ENCODE measurements at places on chromosomes 5 and 9.

- DNase-seq: no peak
These were observed 2.6 kb upstream of the HABP4 start for GRCh38 chr9:96447406-96447805.

DNA sequence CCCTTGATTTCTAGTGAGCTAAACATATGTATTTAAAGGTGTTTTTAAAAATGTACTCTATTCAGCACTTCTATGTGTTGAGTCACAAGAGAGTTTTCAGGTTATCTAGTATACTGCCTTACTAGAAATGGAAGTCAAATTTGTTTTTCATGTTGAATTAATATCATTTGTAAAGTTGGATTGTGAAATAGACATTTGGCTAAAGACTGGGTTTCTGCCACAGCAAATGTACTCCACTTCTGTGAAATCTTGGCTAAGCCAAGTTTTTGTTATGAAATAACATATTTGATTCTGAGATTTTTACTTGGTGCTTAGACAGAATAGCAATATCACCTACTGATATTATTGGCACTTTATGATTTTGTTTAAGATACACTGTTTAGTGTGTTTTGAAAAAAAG lies 106.0 kb downstream of the CWC27 start:
- DNase-seq: no peak

DNA sequence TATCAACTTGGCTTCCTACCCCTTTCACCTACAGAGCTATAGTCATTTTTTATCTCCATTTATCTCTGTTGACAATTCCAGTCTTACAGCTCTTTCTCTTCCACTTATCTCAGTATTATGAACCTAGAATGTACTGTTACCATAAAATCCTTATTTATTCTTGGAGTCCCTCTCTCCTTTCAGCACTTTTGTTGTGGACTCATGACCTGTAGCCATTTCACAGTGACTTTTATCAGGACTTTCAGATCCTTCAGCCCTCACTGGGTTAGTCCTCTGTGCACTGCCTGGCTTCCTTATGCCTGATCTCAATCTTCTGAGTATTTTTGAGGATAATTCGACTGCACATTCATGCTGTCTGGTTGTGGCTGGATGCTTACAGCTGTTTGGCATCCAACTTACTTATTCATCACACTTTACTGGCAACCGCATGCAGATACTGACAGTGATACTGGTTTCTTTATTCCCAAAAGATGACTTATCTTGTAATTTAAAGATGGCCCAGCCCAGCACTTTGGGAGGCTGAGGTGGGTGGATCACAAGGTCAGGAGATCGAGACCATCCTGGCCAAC lies 293.3 kb downstream of the MAN2A1 start:
- DNase-seq: no peak

DNA sequence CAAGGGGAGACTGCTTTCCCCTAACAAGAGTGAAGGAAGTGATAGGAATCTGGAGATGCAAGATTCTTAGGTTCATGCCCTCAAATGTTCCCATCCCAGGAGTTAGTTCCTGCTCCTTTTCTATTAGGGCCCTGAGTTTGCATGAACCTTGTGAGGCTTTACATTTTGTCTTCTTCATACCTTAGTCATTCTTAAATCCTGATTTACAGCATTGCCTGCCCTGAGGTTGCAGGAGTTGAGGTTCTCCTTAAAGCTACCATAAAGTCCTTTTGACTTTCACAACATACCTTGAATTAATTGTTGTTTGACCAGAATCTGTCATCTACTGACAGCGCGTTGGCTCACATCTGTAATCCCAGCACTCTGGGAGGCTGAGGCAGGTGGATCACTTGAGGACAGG lies 151.5 kb upstream of the ABCA1 start:
- DNase-seq: no peak

- DNase-seq: peak; percentile 45
These were observed 154.9 kb upstream of the VLDLR start for GRCh38 chr9:2466703-2467102.

DNA sequence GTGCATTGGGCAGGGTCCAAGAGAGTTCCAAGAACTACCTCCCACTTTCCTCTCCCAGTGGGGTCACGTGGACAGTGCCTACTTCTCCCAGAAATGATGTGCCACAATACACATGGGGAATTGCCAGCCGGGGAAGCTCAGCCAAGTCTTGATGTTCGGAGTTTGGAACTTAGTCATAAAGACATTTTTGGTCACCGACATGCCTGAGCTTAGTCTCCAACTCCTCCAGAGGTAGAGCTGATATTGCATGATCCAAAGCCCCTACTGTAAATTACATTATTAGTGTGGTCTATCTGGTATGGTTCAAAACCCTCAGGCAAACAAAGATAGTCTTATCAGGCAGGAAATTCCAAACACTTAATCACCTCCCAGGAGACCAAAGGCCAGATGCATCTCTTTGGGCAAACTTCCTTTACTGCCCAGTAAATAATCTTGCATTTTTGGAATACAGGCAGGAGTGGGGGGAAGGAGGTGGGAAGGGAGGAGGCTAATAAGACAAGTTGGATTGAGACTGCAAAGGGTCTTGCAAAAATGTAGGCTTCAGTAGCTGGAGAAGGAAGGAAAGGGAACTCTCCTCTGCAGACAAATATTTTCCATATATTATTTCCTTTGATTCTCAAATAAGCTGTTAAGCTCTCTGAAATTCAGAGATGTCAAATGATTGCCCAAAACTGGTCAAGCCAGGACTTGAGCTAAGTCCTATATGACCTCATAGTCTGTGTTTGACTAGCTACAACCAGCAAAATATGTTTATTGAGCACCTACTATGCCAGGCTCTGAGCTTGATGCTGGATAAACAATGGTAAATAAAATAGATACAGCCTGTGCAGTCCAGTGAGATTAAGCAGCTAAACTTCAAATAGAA lies 99.4 kb downstream of the DRD1 start:
- DNase-seq: no peak

- no peak for DNase-seq
These were observed 85.6 kb upstream of the SLC44A1 start for GRCh38 chr9:105158898-105159297.

GRCh38 chr5:50667023-50667652 lies 701 bp downstream of the PARP8 start:
- no peak for DNase-seq

DNA sequence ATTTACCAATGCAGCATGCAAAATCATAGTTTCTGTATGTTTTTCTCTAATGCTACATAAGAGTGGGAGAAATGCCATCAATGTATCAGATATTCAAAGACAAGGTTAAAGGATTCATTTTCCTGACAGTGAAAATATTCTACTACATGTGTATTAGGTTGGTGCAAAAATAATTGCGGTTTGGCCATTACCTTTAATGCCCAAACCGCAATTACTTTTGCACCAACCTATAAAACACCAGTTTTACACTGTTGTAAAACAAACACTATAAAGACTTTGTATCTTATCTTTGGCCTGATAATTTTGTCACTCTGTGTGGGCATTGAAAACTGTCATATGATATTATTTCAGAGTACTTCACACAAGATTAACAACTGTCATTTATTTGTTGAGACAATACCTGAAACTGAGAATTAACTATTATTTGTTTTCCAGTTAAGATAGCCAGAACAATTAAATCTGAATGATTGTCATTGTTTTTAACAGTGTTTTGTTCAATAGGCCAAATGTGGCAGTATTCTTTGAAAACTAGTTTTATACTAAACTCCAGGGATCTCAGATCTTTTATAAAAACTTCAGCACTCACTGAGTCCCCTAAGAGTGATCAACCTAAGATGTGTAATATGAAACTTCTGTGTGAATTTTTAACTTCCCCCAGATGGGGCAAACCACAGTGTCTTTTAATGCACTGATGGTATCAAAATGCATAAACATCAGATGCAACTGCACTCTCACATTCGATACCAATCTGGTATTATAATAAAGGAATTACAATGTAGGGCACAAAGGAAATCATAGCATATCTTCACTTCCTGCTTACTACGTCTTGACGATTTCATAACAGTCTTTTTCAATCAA lies 53.8 kb upstream of the FBN2 start:
- no peak for DNase-seq

- DNase-seq: no peak
These were observed at the start of gene NFIB for GRCh38 chr9:14313951-14314423. Gene NFIB (minus strand): TSS chr9:14314141. CDS start chr9:14313511, 630 bp downstream.

GRCh38 chr9:2764353-2764752 lies 47.0 kb downstream of the KCNV2 start:
- no peak for DNase-seq

- no peak for DNase-seq
These were observed 34.0 kb downstream of the KIAA1958 start for GRCh38 chr9:112520656-112521055.

DNA sequence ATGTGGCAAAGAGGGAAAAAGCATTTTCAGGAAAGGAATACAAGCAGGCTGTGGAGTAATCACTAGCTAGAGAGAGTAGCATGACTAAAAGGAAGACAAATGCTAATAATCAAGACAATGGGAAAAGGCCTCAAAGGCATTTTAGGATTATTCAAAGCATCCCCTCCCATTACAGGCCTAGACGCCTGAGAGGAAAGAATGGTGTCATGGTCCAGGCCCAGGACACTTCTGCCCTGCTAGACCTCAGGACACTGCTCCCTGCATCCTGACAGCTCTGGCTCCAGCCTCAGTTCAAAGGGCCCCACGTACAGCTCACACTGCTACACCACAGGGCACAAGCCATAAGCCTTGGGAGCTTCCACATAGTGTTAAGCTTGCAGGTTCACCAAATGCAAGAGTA lies 40.8 kb upstream of the SHISAL2B start:
- no peak for DNase-seq

GRCh38 chr5:169848792-169849191 lies 131.5 kb downstream of the INSYN2B start:
- DNase-seq: no peak

DNA sequence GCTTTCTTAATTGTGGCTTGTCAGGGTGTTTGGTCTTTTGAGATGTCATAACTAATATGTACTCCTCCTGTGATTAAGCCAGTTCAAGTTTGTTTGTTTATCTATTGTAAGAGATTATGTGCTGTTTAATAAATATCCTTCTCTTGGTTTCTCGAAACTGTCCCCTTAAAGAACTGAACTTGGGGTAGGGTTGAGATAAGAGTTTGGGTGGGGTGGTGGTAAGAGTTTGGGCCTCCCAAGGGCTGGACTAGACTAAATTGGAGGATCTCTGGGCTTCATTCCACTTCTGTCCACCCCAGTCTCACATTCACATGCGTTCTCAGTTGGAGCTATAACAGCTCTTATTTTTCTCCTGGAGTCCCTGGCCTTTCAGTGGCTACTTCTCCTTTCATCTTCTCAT lies 38.2 kb downstream of the AQP7 start:
- no peak for DNase-seq

DNA sequence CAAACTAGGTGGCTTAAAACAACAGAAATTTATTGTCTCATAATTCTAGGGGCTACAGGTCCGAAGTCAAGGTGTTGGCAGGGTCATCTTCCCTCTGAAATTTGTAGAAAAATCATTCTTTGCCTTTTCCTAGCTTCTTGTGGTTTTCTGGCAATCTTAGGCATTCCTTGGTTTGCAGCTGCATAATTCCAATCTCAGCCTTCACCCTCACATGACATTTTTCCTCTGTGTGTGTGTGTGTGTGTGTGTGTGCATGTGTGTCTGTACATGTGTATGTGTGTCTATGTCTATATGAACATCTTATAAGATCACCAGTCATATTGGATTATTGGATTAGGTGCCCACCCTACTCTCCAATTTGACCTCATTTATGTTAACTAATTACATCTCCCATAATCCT lies 330.6 kb downstream of the CHSY3 start:
- DNase-seq: no peak

GRCh38 chr5:78719504-78720219 lies 71.1 kb upstream of the LHFPL2 start:
- no peak for DNase-seq

DNA sequence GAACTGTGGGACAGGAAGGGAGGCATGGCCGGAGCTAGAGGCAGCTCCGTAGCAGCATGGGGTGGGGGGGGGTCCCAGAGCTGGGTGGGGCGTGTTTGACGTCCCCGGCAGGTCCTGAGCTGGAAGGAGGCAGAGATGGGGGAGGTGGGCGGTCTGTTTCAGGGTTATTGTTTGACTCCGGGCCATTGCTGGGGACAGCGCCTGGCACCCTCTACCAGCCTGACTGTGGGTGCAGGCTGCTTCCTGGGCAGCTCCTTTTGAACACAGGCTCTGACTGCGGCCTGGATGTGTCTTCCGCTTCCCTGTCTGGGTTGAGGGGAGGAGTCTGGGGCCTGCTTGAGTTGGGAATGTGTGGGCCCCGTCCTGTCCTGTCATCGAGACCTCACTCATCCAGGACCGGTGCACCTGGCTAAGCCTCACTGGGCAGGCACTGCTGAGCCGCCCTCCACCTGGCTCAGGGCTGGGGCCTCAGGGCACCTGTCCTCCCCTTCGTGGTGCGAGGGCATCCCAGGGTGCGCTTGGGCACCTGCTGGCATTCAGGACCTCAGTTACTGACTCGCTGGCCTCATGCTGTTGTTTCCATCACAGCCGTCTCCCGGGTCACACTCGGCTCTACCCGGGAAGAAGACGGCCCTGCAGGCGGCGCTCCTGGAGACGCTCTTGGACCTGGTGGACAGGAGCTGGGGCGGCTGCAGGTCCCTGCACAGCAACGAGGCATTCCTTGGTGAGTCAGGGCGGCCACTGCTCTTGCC lies 26.5 kb downstream of the CEP72 start:
- no peak for DNase-seq

DNA sequence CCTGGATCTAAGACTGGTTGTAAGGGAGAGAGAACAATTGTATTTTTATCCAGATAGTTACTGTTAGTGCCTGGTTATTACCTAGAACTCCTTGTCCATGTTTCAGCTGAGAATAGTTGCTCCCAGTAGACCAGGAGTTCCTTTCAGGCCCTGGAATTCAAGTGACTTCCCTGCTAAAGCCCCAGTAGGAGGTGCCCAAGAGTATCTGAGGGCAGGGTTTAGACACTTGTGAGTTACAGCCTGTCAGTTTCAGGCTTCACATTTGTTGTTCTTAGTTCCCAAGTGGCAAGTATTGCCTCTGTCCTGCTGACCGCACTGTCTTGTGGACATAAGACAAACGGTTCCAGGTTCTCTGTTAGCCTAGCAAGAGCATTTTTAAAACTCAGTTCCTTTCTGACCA lies 743.9 kb upstream of the SEMA6A start:
- no peak for DNase-seq

DNA sequence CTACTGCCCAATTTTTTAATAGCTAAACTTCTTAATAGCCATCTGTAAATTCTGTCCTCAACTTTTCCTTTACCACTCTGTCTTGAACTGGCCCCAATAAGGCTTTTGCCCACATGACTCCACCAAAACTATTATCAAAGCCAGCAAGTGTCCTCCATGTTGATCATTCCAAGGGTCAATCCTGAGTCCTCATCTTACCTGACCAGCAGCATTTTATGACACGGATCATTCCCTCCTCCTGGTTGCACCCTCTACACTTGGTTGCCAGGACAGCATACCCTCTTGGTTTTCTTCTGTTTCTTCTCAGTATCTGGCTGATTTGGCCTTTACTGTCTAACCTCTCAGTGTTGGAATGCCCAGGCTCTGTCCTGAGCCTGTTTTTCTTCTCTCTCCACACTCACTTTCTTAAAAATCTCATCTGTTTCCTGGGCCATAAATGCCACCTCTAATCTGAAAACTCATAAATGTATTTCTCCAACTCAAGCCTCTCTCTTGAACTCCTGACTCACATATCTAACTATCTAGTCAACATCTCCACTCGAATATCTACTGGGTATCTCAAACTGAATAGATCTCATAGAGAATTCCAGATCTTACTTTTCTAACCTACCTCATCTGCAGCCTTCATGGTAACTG lies 40.0 kb upstream of the CDC42SE2 start:
- no peak for DNase-seq

All from NCI-H2107 (cell line).